ENCODE measurements at places on chromosomes 3 and 15.
A peak's percentile ranks its signal among the peaks of the same experiment; 100 is the strongest.

DNA sequence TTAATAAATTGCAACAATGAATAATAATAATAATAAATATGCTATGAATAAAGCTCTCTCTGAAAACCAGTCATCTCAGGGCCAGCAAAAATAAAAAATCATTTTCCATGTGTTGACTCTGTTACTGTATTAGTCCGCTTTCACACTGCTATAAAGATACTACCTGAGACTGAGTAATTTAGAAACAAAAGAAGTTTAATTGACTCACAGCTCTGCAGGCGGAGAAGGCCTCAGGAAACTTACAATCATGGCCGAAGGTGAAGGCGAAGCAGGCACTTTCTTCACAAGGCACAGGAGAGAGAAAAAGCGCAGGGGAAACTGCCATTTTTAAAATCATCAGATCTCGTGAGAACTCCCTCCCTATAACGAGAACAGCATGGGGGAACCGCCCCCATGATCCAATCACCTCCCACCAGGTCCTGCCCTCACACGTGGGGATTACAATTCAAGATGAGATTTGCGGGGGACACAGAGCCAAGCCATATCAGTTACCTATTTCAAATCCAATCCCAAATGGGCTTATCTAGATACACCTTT lies 224.1 kb downstream of the IGSF11 start:
- DNase-seq = no peak

DNA sequence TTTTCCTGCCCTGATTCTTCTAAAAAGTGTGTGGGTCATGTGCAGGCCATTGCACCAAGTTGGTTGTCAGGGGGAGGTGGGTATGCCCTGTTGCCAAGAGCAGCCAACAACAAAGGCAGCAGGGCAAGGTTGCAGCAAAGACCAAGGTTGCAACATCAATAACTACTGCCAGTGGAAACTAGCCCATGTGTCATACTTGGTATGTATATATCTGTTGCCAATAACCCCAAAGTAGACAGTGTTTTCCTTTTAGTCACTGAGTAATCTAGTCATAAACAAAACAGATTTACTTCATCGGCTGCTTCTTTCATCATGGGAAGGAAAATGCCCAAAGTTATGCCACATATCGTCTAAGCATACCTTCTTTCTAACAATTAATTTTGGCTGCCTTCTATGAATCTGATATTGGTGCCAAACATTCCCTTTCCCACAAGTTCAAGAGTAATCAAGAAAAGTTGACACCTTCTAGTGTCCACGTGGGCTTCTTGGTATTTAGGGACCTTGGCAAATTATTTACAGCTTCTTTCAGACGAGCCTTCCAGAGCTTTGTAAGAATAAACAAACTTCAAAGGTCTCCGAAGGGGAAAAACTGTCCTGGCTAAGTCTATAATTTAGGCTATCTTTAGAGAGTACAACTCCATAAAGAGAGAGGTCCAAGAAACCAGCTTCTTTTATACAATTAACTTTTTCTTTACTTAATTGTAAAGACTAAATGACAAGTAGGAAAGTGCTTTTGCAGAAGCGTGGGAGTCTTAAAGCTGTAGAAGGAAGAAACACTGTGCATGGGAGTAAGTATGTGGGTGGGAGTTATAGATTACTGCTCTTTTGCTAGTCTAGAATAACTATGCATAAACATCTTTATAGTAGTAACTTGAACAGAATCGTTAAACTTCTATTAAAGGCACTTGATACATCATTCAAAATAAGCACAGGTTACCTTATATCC lies 10.0 kb upstream of the MBNL1 start:
- DNase-seq = no peak

GRCh38 chr15:92510163-92510882 lies 116.6 kb downstream of the ST8SIA2 start:
- DNase-seq = no peak

- no peak for DNase-seq
These were observed 47.7 kb downstream of the CCR3 start for GRCh38 chr3:46289966-46290365.

- no peak for DNase-seq
These were observed 7.9 kb upstream of the RTP3 start for GRCh38 chr3:46489875-46490274.

GRCh38 chr15:93246266-93247242 lies 157.5 kb upstream of the RGMA start:
- DNase-seq = no peak

DNA sequence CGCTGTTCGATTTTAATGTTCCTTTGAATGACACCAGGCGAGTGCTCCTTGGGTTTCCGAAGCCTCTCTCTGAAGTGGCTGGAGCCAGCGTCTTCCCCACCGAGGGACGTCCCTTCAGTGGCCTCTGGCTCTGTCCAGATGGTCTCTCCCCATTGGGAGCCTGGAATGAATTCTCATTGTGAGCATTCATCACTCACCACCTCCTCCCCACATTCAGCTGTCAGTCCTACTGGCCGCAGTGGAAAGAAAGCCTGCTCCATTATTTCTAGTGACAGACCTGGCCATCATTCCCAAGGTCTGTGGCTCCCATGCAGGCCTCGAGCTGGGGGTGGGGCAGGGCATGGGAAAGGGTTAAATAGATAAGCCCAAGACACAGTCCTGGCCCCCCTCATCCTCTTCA lies 35.2 kb downstream of the ZNF710 start:
- no peak for DNase-seq

DNA sequence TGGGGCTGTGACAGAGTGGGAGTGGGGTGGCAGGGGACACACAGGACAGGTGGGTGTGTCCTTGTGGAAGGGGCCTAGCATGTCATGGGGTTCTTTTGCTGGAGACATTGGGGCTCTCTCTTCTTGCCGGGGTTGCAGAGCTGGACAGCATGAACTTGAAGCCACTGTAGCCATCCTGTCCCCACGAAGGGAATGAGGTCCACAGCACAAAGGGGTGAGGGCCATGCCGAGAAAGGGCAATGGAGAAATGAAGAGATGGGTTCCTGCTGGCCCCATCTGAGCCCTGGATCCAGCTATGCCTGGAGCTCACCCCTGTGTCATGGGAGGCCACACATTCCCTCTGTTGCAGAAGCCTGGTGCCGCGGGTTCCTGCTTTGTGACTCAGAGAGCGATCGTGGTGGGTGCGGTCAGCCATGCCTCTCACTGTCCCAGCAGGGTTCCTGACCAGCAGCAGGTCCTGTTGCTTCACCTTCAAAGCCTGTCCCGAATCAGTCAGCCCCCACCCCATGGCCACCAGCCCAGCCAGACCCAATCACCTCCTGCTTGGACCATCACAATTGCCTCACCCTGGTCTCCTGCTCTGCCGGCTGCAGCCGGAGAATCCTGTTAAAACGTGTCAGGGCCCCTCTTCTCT lies 50.0 kb downstream of the DNAJB8 start:
- DNase-seq = peak; percentile 67

DNA sequence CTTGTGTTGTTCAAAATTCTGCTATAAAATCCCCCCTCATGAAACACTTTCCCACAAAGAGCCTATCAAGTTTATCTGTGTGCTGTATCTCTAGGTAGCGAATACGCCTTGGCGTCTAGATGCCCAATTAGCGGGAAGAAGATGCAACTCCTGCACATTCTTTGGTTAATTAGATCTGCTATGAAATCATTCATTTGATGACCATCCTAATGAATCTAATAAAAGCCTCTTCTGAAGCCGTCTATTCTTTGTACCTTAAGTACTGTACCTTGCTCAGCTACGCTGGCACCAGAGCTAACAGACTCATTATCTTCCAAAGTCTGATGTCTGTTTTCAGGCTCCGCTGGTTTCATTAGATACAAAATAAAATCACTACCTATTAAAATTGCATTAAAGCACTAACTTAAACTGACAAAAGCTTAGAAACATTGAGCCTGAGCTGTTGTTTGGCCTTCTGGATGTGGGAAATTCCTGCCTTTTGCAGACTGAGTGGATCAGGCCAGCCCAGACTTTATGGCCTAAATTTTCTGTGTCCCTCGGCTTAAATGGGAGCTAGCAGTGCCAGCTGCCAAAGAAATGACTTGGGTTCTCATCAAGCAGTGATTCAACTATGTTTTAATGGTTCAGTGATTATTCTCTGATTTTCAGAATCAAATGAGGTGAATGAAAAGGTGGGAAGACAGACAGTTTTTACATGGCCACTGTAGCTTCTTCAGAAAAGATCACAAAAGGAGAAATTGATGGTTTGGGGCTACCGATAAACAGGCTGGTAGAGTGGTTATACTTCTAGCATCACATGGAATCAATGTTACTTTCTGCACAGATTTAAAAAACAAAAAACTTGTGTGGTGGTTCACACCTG lies 28.4 kb upstream of the CHST2 start:
- no peak for DNase-seq

DNA sequence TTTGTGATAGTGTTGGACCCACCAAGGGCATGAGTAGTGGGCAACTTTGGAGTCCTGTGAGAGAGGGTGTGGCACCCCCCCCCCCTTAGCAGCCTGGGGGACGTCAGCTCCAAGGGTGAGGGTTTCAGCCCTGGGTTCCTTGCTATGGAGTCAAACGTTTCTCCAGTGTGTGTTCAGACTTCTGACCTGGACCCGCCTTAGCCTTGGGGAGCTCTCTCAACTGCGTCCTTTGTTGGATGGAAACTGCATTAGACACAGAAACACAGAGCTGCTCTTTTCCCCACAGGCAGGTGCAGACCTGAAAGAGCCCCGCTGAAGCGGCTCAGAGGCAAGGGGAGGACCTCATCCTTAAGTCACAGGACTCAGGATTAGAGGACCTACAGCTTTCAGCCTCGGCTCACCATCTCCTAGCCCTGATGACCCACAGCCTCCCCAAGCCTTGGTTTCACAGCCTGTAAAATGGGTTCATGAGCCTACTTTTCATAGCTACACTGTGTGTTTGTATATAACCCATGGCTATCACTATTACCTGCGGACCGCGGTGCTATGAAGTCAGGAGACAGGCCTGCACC lies 19.9 kb downstream of the ZNF710 start:
- DNase-seq = no peak

- DNase-seq = no peak
These were observed 10.9 kb downstream of the CHCHD6 start for GRCh38 chr3:126714921-126715320.

- no peak for DNase-seq
These were observed 18.0 kb upstream of the CHMP2B start for GRCh38 chr3:87209111-87209510.

GRCh38 chr15:33959844-33960548 lies 8.3 kb upstream of the CHRM5 start:
- no peak for DNase-seq

- no peak for DNase-seq
These were observed 30.0 kb downstream of the MB21D2 start for GRCh38 chr3:192887701-192888100.

DNA sequence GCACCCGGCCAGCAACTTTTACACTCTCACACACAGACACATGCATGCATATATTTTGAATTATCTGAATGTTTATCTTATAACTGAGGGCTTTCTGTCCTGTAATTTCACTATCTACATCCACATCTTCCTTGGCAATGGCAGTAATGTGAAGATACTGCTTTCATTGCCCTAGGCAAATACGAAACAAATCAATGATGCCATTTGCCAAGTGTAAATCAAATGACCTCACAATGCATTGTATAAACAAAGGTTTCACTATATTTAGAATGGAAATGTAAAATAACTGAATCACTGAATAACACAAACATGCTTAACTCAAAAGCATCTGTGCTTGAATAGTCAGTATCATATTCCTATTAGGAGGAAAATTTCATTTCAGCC lies 455.6 kb downstream of the TBL1XR1 start:
- DNase-seq = no peak

DNA sequence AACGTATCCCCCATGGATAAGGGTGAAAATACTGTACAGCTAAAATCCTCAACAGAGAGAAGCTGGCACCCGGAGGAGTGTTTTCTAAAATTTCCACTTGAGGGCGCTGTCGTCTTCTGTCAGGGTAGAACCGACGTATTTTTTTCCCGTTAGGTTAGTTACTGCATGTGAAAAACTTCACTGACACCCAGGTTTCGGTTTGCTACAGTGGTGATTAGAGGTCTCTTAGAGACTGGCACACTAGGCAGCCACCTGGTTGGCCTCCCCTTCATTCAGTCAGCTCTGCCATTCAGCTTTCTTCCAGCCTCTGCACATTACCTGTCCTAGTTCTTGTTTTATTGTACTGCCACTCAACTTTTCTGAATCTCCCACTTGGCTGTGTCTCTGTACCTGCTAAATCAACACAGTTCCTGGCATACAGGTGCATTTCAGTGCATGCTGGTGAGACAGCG lies 18.4 kb downstream of the CCK start:
- DNase-seq = peak; percentile 41

- DNase-seq = no peak
These were observed 708 bp downstream of the ESYT3 start for GRCh38 chr3:138434875-138435772.

DNA sequence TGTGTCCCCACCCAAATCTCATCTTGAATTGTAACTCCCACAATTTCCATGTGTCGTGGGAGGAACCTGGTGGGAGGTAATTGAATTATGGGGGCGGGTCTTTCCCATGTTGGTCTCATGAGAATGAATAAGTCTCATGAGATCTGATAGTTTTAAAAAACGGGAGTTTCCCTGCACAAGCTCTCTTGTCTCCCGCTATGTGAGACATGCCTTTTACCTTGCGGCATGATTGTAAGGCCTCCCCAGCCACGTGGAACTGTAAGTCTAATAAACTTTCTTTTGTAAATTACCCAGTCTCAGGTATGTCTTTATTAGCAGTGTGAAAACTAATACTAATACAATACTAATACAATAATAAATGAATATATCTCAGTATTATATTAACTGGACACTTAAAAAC lies 9.9 kb upstream of the YEATS2 start:
- DNase-seq = no peak

- DNase-seq = no peak
These were observed 107.3 kb upstream of the TRIM42 start for GRCh38 chr3:140570602-140571001.

DNA sequence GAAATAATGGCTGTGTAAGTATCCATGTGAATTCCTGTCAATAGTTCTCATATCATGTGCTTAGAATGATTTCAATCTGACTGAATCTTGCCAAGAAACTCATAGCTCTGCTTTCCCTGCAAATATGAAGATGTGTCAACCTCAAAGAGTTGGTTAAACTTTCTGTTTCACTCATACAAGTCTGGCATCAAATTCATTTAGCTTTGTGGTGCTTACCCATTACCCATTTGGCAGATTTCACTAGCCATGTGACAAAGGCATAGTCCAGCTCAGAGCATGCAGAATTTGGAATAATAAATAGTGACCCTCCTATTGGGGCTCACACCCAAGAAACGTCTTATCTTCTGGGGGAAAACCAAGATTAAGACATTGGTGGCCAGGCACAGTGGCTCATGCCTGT lies 256.6 kb upstream of the TPRG1 start:
- DNase-seq = no peak

All from HuH-7.5 (cell line).